LNCaP clone FGC (cell line): ENCODE measurements at places on chromosomes 5 and 9.
A peak's percentile ranks its signal among the peaks of the same experiment; 100 is the strongest.

DNA sequence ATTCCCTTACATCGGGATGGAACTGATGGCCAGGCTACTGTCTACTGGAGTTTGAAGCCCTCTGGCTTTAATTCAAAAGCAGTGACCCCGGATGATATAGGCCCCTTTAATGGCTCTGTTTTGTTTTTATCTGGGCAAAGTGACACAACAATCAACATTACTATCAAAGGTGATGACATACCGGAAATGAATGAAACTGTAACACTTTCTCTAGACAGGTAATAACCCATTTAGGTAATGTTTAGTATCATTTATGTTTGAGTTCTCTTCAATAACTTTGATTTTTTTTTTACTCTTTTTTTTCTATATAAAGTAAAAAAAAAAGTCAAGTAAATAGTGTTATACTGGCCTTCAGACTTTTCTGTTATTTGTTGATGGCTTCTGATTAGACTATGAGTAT is 79.1 kb downstream of the ADGRV1 start:
- DNase-seq: no peak

GRCh38 chr9:89593727-89594427 is 10.9 kb upstream of the GADD45G start:
- no peak for DNase-seq

- no peak for DNase-seq
Measured at GRCh38 chr9:129987047-129987446, 55.9 kb downstream of the FNBP1 start.

DNA sequence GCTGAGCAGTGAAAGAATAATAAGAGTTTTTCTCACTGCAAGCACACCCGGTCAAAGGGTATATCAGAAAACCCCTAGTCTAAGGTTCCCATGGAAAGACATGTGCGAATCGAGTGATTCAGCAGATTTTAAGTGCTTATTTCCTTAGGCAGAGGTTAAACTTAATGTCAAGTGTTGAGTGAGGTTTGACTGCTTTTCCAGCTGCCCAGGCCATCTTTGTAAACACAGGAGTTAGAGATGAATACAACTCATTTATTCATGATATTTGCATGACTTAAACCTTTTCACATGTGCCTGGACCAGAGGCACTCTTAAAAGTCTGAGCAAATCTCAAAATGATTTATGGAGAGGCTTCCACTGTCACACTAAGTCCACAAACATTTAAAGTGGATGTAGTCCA is 137.8 kb upstream of the RGMB start:
- peak; percentile 21 for DNase-seq

GRCh38 chr9:38620483-38621433 is at the start of gene ANKRD18A:
ANKRD18A (minus strand) TSS chr9:38620596; CDS start chr9:38620285, 311 bp downstream.
- peak; percentile 72 for DNase-seq

GRCh38 chr5:170287532-170287931 is 10.0 kb downstream of the LCP2 start:
- no peak for DNase-seq

DNA sequence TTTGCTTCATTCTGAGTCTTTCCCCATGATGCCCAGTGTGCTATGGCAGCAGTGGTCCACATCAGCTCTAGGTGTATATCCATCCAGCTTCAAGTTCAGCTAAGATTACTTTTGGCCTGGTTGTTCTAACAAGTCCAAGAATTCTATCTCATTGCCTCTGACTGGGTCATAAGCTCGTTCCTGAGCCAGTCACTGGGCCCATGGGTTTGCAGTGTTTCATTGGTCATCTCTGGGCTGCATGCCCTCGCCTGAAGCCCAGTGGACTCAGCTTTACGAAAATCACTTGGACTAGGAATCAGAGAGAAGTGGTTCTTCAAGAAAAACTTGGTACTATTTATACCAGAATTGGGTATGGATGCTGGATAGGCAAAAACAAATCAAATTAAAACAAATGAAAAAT is 16.1 kb upstream of the ARHGAP26 start:
- no peak for DNase-seq

- DNase-seq: no peak
Measured at GRCh38 chr9:88197781-88198340, 59.6 kb upstream of the SPATA31C2 start.

DNA sequence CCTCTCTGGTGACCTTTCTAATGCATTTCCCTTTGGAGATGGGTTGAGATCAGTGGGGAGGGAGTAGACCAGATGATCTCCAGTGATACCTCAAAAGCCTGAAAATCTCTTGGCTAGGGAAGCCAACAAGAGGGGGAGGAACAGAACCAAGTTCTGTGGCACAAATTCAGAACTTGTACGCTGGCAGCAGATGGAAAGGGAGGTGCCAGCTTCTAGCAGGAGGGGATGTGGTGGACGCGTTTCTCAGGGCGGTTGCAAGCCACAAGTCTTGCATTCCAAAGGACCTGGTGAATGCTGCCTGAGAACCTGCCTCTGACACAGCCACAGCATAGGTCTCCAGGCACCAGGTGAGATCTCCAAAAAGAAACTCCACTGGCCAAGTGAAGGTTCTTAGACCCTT is 13.4 kb downstream of the SLIT3 start:
- DNase-seq: no peak

DNA sequence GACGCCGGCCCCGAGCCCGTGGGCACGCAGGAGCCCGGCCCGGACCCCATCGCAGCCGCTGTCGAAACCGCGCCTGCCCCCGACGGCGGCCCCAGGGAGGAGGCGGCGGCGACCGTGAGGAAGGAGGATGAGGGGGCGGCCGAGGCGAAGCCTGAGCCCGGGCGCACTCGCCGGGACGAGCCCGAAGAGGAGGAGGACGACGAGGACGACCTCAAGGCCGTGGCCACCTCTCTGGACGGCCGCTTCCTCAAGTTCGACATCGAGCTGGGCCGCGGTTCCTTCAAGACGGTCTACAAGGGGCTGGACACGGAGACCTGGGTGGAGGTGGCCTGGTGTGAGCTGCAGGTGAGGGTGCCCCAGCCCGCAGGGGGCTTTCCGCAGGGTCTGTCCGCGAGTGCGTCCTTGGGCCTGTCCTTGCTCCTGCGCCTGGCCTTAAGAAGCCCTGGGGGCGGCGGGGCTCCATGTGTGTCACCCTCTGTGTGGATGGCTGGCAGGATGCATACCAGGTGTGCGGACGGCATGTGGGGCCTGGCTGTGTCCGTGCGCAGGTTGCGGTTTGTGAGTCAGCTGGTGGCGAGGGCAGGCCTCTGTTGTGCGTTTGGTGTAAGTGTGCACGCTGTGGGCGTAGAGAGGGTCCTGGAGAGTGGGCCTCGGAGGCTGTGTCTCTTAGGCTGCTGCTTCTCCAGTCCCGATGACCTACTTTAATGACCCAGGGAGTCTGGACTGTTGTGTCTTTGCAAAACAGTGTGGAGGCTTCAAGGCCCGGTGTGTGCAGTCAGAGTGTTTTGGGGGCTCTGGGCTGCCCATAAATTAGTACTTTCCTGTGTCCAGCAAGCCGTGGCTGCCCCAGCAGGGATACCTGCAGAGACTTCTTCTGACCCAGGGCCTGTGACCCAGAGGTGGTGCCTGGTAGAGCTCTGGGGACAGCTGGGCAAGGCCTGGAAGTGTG is 1.6 kb downstream of the WNK2 start:
- DNase-seq: no peak

- no peak for DNase-seq
Measured at GRCh38 chr5:137887831-137888230, 1.4 kb upstream of the PKD2L2 start.

GRCh38 chr5:18560602-18561001 is 926.3 kb downstream of the TAF11L14 start:
- no peak for DNase-seq

DNA sequence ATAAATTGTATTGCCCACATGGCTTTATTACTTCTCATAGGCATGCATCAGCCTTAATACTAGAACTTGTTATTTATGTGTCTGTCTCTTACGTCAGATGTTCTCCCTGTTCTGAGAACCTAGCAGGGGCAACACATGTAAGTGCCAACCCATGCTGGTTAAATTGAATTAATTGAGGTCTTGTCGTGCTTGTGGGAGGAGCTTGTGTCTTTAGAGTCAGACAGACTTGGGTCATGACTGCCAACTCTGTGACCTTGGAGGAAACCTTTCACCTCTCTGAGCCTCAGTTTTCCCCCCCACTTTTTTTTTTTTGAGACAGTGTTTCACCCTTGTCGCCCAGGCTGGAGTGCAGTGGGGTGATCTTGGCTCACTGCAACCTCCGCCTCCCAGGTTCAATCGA is 2.2 kb upstream of the MEGF9 start:
- no peak for DNase-seq

GRCh38 chr9:100652850-100653249 is 75.0 kb downstream of the CAVIN4 start:
- no peak for DNase-seq

GRCh38 chr5:150469718-150470469 is 20.4 kb upstream of the RPS14 start:
- DNase-seq: no peak

- no peak for DNase-seq
Measured at GRCh38 chr9:123359106-123359505, 3.1 kb downstream of the CRB2 start.

DNA sequence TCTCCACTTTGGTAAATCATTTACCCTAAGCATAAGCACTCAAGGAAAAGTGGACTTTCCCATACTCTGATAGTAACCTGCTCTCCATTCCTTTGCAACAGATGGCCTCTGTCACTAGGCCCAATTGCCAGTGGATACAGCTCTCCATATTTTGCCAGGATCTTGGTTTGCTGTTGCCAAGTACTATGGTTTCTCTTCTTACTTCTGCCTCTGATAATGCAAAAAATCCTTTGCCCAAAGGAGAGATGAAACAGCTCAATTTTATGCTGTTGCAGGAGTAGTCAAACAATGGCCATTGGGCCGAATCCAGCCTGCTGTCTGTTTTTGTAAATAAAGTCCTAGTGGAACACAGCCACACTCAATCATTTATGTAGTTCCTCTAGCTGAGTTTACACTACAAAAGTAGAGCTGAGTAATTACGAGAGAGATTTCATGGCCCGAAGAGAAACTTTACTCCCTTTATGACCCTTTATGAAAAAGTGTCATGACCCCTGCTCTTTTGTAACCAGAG is 92.5 kb downstream of the HTR4 start:
- no peak for DNase-seq
